Lung microvascular endothelial cell (primary cell): ENCODE measurements at places on chromosomes 4 and X. TPM values are rescaled to one million over a fixed set of nuclear protein-coding genes. Genes with fewer than 3 reads are reported as not detected.
A peak's percentile ranks its signal among the peaks of the same experiment; 100 is the strongest.

The USP17L22 gene
- total RNA-seq, result not detected in 2 replicates

GRCh38 chr4:172631832-172632231 is 536.8 kb upstream of the GALNT7 start:
- no peak for DNase-seq

GRCh38 chrX:44280116-44280515 is 63.4 kb downstream of the EFHC2 start:
- no peak for DNase-seq

GRCh38 chr4:185520119-185520518 is 15.2 kb downstream of the PDLIM3 start:
- DNase-seq, result peak; percentile 73

DNA sequence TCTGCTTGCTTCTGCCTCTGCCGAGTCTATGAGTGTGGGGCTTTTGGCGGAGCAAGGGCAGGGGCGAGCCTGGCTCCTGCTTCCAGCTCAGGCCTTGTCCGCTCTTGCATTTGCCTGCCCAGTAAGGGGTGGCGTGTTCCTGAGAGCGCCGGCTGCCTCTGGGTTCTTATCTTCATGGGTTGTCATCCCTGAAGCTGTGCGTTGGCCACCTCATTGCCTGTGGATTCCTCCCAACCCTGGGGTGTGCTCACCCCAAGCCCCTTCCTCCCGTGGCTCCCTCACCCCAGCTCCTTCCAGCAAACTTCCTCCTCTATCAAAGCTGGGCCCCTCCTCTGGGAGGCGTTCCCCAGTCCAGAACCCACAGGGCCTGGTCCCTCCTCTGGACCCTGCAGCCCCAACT is 17.5 kb downstream of the SH3BP2 start:
- no peak for DNase-seq

DNA sequence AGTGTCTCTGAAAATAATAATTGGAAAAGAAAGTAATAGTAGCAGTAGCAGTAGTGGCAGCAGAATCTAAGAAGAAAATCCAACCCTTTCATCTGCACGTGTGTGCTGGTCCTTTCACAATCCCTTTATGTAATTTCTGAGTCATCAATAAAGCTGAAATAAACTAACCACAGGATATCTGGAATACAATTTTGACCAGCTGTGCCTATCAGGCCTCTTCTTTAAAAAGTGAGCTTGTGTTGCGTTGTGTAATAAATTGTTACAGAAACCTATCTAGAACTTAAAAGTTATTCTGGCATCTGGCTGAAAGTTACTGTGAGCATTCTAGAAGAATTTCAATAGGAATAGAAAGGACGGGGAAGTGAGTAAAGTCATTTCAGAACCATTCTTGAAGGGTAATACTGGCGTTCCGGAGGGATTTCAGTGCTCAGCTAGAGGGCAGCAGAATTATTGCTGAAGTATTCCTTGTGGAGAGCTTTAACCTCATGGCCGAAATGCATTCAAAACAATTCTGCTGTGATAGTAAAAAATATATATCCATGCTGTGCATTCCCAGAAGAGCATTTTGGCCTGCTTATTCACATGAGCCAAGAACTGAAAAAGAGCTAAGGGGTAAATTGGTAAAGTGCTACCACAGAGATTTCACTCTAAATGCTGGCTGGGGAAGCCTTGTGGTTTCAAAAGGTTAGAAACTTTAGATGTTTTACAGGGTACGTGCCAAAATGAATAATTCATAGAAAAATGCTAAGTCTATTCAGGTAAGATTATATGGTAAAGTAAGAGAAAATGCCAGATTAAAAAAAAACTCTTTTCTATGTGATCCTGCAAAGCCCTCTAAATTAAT is 260.6 kb downstream of the NKX6-1 start:
- DNase-seq, result no peak

DNA sequence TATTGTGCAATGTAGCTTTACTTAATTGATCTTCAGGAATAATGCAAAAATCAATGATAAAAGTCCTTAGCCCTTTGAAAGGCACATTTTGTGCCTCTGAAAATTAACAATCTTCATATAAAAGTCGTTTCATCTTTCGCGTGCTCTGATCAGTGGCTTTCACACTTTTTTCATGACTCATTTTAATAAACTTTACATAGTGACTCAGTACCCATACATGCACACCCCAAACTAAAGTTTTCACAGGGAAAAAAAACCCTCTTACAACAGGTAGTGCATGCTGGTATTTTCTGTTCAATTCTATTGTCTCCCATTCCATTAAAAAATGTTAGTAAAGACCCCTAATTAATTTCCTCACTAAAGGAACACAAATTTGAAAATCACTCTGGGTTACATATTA is 21.5 kb downstream of the RWDD4 start:
- no peak for DNase-seq

DNA sequence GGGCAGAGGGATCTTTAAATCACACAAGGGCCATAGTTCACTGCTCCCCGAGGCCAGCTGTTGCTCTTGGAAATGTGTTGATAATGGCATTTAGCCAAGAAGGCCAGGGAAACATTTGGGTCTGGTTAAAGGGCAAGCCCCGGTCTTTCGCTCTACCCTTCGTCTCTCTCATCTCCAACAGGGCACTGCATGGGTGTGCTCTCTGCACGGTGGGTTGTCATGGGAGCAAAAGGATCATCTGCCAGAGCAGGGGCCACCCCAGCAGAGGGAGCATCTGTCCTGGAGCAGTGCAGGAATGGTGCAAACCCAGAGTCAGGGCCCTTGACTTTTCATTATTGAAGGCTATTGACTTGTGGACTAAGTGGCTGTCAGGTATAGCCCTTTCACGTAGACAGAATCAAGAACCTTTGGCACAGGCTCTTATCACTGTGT is 22.7 kb upstream of the PGRMC2 start:
- peak; percentile 40 for DNase-seq

The RPL10 gene
- 2,090 and 2,761 TPM in 2 replicates for total RNA-seq

The TLL1 gene
- 13.1 and 37.7 TPM in 2 replicates for total RNA-seq

The TBX22 gene
- not detected in 2 replicates for total RNA-seq

GRCh38 chr4:137707626-137708025 is 175.3 kb upstream of the PCDH18 start:
- DNase-seq, result peak; percentile 68

The FAM47E gene
- total RNA-seq, result not detected in 2 replicates

The CENPVL1 gene
- not detected in 2 replicates for total RNA-seq

DNA sequence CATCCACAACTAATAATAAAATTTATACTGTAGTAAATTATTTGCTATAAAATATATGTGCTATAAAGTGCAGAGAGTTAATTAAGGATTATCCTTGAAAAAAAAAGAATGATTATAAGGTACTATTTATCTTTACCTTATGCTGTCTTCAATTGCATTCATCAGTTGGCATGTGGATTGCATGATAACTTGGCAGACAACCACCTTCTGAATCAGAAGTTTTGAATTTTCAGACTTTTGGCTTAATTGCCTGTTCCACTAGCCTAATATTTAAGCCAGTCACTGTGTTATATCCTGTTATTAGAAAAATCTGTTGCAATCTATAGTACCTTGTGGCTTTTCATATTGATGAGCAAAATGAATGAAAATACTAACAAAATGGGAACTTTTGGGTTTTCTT is 1040.3 kb upstream of the PCDH10 start:
- DNase-seq, result no peak

The PLP1 gene
- 0.65 TPM in 1 of 2 replicates, not detected in the other for total RNA-seq

DNA sequence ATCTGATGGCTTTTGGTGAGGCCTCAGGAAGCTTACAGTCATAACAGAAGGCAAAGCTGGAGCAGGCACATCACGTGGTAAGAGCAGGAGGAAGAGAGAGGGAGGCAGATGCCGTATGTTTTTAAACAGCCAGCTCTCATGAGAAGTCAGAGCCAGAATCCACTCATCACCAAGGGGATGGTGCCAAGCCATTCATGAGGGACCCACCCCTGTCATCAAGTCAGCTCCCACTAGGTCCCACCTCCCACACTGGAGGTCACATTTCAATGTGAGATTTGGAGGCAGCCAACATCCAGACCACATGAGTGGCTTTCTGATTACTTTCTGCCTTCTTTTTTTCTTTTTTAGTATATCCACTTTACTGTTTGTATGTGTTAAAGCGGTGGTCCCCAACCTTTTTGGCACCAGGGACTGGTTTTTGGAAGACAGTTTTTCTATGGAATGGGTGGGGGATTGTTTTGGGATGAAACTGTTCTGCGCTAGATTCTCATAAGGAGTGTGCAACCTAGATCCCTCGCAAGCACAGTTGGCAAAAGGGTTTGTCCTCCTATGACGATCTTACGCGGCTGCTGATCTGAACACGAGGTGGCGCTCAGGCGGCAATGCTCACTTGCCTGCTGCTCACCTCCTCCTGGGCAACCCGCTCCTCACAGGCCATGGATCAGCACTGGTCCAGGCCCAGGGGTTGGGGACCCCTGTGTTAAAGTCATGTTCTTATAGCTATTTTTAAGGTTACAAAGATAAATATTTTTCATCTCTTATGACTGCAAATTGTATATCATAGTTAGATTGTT is 61.7 kb downstream of the SLIT2 start:
- DNase-seq, result peak; percentile 38

The YY2 gene
- total RNA-seq, result 0.65 and 0.79 TPM in 2 replicates

DNA sequence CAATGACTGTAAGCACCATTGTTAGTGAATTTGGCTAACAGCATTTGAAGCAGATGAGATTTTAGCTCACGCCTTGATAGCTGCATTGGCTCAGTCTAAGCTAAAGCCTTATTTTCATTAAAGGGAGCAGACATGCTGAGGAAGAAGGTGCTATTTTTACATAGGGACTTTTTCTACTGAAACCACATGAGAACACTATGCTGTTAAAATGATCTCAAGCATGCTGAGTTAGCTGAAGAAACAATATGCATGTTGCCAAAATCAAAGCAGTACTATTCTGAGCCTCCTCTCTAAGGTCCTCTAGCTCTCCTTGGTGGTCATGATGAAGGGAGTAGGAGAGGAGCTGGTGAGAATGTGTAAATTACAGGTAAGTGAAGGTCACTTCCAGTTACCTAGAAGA is 134.4 kb upstream of the JADE1 start:
- DNase-seq, result no peak

The TRIM60 gene
- total RNA-seq, result not detected in 2 replicates

GRCh38 chr4:9964879-9965278 is 56.4 kb downstream of the SLC2A9 start:
- peak; percentile 32 for DNase-seq

DNA sequence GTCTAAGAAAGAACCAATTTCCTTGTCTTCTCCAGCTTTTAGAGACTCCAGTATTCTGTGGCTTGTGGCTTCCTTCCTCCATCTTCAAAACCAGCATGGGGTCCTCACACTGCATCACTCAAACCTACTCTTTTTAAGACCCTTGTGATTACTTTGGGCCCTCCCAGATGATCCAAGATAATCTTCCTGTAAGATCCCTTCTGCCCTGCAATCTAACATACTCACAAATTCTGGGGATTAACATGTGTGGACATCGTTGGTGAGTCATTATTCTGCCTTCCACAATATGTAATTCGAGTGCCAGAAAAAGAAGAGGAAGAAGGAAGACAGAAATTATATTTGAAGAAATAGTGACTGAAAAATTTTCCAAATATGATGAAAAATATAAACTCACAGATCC is 47.9 kb downstream of the BEND4 start:
- DNase-seq, result no peak

- no peak for DNase-seq
These were observed 103.4 kb downstream of the ABLIM2 start for GRCh38 chr4:8055206-8055605.

The TGIF2LX gene
- total RNA-seq, result not detected in 2 replicates

GRCh38 chr4:7651461-7651921 is 216.8 kb upstream of the PSAPL1 start:
- DNase-seq, result no peak
